ENCODE measurements at places on chromosomes 6 and 20. TPM values are rescaled to one million over a fixed set of nuclear protein-coding genes. Genes with fewer than 3 reads are reported as not detected.

GRCh38 chr20:11091511-11091910, 417.7 kb upstream of the JAG1 start:
- DNase-seq, result no peak

The GCNT2 gene
- 2.8 TPM for polyA plus RNA-seq

DNA sequence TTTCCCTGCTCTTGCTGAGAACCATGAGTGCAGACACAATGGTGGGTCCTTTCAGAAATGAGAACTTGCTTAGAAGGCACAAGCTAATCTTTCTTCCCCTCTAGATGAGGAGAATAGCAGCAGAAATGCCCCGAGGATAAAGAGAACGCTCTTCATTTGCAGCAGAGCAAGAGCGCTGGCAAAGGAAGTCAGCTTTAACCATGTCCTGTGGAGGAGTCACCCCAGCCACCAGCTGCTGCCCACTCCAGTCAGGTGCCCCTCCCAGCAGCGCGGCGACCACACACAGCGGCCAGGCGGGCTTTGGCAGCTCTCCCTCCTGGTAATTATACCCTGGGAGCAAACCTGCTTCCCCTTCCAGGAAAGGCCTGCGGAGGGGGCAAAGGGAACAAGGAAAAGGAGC, 42.4 kb upstream of the EMILIN3 start:
- DNase-seq, result peak; percentile 70

DNA sequence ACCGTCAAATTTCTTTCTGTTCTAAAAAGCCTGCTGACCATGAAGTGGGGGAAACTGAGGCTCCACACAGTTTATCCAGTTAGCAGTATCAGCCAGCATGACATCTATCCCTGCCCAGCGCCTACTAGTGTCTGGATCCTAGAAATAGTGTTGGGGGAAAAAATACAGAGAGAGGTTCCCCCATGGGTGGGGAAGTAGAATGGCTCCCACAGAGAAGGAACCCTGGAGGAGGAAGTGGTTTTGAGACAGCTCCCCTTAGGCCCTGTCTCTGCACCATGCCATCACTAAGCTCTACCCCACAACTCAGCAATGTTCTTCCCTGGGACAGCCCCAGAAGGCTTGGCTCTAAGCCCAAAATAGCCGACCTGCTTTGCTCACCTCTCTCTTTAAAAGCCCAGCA, 153.4 kb downstream of the MBOAT1 start:
- no peak for DNase-seq

The TCF15 gene
- 7.9 TPM for polyA plus RNA-seq

- no peak for DNase-seq
These were observed 62.4 kb downstream of the TTI1 start for GRCh38 chr20:37970856-37971245.

The C20orf141 gene
- polyA plus RNA-seq, result not detected

GRCh38 chr6:149158076-149158475, 159.4 kb upstream of the TAB2 start:
- DNase-seq, result no peak

- no peak for DNase-seq
These were observed 1.5 kb downstream of the SIRPA start for GRCh38 chr20:1896484-1897258.

- DNase-seq, result no peak
These were observed 653.7 kb downstream of the TFAP2A start for GRCh38 chr6:9761220-9761619.

GRCh38 chr20:35600176-35600992, 15.2 kb upstream of the SPAG4 start:
- no peak for DNase-seq

- DNase-seq, result no peak
These were observed 7.6 kb downstream of the MYB start for GRCh38 chr6:135188718-135189117.

DNA sequence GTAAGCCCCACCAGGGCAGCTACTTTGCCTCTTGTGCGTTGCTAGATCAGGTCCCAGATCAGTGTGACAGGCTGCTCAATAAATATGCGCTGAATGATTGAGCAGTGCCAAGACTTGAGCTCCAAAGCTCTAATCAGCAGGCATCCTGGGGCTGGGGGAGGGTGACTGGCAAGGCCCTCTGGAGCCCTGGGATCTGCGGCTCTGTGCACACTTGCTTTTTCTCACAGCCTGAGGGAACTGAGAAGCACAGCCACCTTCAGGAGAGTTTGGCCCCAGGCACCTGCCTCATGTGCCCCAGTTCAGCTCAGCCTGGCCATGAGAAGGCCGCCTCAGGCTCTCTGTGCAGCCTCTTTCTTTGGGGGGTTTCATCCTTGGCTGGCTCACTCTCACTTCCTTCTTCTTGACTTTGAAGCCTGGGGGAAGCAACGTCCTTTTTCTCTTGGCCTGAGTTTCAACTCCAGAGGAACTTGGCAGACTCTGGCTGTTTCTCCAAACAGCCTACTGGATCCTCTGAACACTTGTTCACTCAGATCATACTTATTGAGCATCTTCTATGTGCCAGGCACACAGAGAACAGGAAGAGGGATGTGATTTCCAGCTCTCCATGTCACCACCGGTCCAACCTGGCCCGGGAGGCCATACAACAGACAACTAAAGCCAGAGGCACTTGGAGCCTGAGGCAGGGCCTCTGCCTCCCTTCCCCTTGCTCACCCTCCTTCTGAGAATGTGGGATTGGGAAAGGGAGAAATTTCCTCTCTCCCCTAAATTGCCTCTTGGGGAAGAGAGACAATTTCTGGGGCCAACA, 114.0 kb downstream of the VEGFA start:
- DNase-seq, result peak; percentile 85

DNA sequence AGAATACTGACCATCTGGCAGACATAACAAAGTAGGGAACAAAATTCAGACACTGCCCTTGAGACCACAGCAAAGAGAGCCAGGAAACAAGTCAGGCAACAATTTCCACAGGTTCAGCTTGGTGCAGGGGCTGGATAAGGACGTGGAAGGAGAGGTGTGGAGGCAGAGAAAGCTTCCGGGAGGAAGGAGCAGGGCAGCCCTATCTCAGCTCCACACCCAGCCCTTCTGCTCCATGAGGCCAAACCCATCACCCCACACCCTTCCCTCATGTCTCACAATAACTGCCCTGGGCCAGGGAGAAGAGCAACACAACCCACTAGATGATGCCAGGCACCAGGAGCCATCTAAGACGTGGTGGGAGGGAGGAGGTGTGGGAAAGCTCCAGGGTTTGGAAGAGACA, 5.8 kb downstream of the SNHG17 start:
- no peak for DNase-seq

The RNASET2 gene
- 17.9 TPM for polyA plus RNA-seq

DNA sequence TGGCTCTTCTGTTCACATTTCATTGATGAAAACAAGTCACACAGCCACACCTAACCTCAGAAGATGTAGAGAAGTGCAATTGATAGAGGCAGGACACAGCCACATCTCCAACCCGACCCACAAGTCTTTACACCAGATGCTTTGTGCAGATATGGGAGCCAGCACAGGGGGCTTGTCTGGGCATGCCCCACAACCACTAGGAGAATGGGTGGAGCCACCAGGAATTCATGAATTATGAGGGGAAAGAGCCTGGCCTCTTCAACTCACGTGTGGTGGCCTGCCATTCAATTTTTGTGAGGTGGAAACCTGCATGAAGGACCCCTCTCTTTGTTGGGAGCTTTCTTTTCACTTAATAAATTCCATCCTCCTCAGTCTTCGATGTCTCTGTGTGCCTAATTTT, 79.1 kb downstream of the OGFRL1 start:
- DNase-seq, result no peak

The PTK7 gene
- polyA plus RNA-seq, result 44.1 TPM

DNA sequence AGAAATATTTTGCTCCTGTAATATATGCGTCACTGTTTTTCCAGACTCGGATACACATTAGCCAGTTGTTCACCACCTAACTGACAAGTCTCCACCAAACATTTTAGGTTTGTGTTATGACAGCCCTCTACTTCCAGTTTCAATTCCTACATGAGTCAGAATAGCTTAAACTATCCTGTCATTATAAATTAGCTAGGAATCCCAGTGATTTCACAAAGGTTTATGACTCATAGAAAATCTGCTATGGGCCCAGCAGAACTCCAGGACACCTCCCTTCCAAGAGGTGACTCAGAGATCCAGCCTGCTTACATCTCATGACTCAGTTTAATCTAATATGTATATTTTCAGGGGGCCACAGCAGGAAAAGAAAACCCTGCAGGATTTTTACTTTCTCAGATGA, 17.4 kb upstream of the PLCB4 start:
- peak; percentile 10 for DNase-seq

The IRF4 gene
- 1.1 TPM for polyA plus RNA-seq

The LAMP5 gene
- polyA plus RNA-seq, result 1.4 TPM

- DNase-seq, result peak; percentile 12
These were observed 13.4 kb downstream of the CASP8AP2 start for GRCh38 chr6:89843070-89843469.

DNA sequence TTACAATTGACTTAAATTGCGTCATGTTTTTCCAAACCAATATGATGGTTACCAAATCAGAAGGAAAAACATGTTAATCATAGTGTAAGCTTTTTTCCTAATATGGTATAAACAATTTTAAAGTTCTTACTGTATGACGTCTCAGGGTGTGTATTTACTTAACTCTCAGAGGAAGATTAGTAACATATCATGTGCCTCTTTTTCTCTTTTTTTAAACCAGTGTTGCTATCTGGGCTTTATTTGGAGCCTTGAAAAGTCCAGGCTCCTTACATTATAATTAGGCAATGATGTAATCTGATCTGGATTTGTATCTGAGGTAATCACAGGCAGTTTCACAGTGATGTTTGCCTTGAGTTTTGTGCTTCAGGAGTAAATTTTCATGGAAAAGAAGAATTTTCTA, 20.4 kb upstream of the RAB23 start:
- peak; percentile 74 for DNase-seq

DNA sequence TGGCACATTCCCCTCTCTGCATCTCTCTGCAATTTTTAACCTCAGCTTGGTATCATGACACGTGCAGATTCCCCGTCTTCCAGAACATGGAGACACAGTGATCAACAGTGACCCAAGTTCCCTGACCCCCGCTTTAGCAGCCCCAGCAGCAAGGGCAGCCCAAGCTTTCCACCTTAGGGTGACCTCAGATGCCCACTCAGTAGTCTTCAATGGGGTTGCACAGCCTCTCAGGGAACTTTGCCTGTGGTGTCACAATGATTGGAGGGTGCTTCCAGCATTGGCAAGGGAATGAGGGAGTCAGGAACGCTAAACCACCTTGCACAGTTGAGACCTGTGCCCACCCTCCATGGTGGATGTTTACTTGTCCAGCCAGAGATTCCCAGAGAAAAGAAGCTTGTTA, 287.1 kb upstream of the CDH4 start:
- DNase-seq, result no peak

- no peak for DNase-seq
These were observed 24.8 kb upstream of the PBOV1 start for GRCh38 chr6:138242987-138243592.

DNA sequence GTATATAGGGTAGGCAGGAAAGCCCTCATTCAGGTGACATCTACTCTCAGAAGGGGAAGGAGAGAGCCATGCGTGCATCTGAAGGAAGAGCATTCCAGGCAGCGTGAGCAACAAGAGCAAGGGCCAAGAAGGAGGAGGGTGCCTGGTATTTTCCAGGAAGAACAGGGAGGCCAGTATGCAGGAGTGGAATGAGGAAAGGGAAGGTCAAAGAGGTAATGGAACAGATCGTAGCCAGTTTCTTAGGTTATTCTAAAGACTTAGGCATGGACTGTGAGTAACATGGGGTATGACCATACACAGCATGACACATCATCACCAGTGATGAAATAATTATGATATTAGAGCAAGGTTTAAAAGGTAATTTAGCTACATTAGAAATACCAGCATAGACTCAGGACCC, 24.1 kb downstream of the ALDH8A1 start:
- no peak for DNase-seq

GRCh38 chr6:34248198-34248726, 544 bp downstream of the SMIM29 start:
- peak; percentile 74 for DNase-seq

DNA sequence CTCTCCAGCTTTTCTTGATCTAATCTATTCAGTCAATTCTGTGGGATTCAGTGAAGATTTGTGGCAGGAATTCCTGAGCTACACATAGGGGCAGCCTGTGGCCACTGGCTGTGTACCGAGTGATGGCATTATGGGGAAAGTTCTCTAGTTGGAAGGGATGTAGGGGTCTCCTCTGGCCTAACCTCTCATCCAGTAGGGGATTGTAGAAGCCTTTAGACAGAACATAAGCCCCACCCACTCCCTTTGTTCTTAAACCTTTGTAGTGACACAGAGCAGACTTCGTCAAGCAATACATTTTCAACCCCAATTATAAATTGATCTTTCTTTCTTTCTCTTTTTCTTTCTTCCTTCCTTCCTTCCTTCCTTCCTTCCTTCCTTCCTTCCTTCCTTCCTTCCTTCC, 188.9 kb downstream of the QKI start:
- no peak for DNase-seq

The BACH2 gene
- 4.0 TPM for polyA plus RNA-seq

GRCh38 chr6:87766211-87766610, 64.2 kb upstream of the AKIRIN2 start:
- DNase-seq, result no peak

DNA sequence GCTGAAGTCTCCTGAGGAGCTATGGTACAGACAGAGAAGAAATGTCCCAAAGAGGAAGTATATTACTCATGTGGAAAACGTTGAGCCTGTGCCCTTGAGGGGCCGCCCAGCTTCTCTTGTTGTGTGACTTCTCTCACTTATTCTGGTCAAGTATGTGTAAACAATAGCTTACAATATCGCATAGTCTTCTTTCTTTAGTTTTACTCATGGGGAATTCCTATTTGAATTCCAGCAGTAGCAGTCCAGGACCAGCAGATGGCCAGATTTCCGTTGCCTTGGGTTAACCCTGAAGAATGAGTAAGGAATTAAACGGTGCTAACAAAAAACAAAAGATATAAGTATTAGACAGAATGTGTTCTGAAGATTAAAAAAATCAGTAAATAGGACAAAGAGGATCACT, 522.0 kb upstream of the GJE1 start:
- DNase-seq, result no peak

DNA sequence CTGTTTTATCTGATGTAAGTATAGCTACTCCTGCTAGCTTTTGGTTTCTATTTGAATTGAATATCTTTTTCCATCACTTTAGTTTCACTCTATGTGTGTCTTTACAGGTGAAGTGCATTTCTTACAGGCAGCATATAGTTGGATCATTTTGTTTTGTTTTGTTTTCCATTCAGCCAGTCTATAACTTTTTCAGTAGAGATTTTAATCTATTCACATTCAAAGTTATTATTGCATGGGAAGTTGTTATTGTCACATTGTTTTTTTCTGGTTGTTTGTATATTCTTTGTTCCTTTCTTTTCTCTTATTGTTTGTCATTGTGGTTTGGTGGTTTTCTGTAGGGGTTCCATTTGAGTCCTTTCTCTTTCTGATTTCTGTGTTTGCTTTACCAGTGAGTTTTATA, 151.2 kb downstream of the PDE10A start:
- no peak for DNase-seq

The CALHM4 gene
- not detected for polyA plus RNA-seq

The GRM4 gene
- polyA plus RNA-seq, result 1.9 TPM

Data from muscle of leg (tissue), 16 donors.